ENCODE measurements at places on chromosomes 7 and 10. TPM values are rescaled to one million over a fixed set of nuclear protein-coding genes. Genes with fewer than 3 reads are reported as not detected.

DNA sequence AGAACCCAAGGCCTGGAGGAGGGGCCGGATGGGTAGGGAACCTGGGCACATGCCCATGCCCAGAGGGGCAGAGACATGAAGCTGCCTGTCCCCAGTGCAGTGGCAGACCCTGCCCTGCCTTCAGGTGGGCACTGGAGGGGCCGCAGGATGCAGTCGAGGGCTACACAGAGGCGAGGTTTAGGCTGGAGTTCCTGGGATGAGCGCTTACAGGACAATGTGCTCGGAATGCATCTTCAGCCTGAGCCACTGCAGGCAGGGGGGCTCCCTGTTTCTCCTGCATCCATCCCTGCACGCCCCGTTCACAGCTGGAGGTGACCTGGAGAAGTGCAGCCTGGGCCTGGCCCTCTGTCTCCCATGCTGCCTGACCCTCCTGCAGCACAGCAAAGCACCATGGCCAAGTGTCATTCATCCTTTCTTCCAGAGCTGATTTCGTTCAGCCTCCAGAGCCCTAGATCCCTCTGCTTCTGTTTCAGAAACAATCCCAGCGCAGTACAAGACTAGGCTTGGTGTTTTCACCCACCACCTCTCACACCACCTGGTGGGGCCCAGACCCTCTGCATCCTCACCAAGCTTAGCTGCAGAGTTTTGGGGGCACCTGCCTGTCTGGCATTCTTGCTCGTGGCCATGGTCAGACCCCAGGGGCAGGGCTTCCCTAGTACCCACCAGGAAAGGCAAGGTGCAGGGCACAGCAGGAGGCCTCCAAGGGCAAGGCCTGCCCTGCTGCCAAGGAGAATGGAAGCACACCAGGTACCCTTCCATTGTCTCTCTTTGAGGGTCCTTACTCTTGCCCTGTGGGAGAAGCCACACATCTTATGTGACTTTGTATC is 311.9 kb downstream of the TCERG1L start:
- no peak for DNase-seq

DNA sequence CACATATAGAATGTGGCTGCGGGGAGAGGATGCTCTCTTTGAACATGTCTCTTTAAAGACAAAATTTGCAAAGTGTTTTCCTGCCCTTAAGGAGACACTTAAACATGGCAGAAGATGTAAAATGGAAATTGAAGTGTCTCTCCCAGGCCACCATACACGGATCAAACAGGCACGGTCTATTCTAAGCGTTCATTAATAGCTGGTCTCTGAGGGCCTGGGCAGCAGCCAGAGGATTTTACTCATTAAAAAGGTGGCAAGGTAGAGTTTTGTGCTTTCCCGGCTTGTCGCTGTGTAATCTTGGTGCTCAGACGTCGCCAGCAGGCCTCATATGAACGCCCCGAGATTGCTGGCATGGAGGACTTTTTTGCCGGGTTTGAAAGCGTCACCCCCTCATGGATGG is 205.5 kb downstream of the EMX2 start:
- DNase-seq = no peak

DNA sequence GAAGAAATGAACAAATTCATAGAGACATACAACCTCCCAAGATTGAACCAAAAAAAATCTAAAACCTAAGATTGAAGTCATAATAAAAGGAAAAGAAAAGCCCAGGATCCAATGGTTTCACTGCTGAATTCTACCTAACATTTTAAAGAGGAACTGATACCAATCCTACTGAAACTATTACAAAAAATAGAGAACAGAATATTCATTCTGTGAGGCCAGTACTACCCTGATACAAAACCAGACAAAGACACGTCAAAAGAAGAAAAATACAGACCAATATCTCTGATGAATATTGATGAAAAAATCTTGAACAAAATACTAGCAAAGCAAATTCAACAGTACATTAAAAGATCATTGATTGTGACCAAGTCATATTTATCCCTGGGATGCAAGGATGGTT is 128.5 kb upstream of the STEAP1 start:
- no peak for DNase-seq

DNA sequence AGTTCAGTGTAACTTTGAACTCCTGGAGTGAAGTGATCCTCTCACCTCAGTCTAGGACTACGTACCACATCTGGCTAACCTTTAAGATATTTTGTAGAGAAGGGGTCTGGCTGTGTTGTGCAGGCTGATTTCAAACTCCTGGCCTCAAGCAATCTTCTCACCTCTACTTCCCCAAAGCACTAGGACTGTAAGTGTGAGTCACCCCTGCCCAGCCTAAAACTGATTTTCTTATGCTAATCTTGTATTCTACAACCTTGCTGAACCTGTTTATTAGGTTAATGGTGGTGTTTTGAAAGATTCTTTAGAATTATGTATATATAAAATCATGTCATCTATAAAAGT is 58.0 kb downstream of the LCOR start:
- no peak for DNase-seq

Gene GBX1
- total RNA-seq = not detected

DNA sequence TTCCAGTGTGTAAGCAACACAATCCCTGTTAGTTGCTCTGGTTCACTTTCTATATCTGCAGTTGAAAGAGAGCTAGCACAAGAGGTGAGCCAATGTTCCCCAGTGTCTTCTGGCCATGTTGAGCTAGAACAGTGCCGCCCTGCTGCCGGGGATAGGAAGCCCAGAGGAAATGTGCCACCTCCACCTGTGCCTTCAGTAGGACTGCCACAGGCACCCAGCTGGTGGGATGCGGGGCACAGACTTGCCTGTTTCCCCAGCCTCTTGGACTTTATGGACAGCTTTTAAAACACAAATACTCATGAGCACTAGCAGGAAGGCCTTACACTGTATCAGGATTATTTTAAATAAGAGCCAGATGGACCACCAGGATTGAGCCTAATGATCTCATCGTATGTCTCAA is 234.5 kb upstream of the COBL start:
- DNase-seq = no peak

DNA sequence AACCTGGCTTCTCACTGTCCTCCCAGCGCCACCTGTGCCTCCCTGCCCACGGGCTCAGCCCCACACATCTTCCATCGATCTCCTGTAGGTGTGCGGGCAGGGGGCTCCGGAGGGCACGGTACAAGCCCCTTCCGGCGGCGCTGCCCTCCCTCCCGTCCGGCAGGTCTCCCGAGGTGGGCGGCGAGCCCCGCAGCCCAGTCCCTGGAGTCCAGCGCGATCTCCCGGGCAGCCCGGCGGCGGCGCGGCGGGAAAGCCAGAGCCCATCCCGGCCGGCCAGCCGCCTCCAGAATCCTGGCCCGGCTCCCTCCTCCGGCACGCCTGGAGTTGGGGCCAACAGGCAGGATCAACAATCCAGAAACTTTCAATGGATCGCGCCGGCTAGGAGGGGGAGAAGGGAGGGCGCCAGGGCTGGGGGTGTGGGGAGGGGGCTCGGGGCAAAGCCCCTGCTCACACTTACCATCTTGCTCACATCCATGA is 100.1 kb downstream of the HIP1 start:
- DNase-seq = no peak

Gene CRYGN
- not detected for total RNA-seq

Gene CYP17A1
- not detected for total RNA-seq

- DNase-seq = no peak
These were observed 3.5 kb upstream of the LRRC18 start for GRCh38 chr10:48943096-48943495.

Gene ZNF804B
- total RNA-seq = not detected
